GM12878 (cell line): ENCODE measurements at places on chromosomes 4 and X. TPM values are rescaled to one million over a fixed set of nuclear protein-coding genes. Genes with fewer than 3 reads are reported as not detected.

GRCh38 chr4:177351622-177352244 lies 42.1 kb downstream of the NEIL3 start:
- no peak for DNase-seq
- H3K4me1 ChIP-seq, result no peaks in the 10 kb centered on the region
- H3K27me3 ChIP-seq, result no peaks in the 10 kb centered on the region
- peaks cover 4% of the 10 kb centered on the region; the same call in 1 of the 2 replicates for H3K36me3 ChIP-seq
- no peak overlapping the region for H3K27ac ChIP-seq
- H3K4me3 ChIP-seq, result no peak overlapping the region

- no peaks in the 10 kb centered on the region for H3K36me3 ChIP-seq
- H3K27me3 ChIP-seq, result no peaks in the 10 kb centered on the region
- H3K4me1 ChIP-seq, result no peaks in the 10 kb centered on the region
These were observed 155.8 kb downstream of the RPA4 start for GRCh38 chrX:97039363-97040029.

DNA sequence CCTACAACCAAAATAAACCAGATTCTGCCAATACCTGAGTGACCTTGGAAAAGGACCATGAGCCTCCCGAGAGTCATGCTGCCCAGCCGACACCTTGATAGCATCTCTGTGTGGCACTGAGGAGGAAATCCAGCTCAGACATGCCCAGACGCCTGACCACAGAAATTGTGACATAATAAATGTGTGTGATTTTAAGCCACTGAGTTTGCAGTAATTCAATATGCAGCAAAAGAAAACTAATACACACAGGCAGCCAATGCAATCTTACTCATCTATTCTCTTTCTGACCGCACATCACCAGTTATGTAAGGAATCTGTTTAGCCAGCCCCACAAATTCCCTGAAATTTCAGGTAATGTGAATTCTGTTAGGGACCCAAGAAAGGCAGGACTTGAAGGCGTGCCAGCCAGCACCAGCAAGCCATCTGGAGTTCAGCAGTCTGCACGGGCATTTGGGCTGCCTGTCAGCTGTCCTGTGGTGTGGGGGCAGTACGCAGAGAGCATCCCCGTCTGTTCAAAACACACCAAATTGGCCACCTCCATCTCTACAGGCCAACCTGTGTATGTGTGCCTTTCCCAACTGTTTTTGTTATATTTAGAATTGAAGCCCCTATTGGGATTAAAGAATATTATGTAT lies 176.4 kb downstream of the NLGN4X start:
- DNase-seq, result no peak
- no peaks in the 10 kb centered on the region for H3K36me3 ChIP-seq
- no peaks in the 10 kb centered on the region for H3K27me3 ChIP-seq
- no peak overlapping the region for H3K4me3 ChIP-seq
- no peaks in the 10 kb centered on the region for H3K4me1 ChIP-seq

The PABPC4L gene
- not detected in 2 replicates for total RNA-seq

- no peaks in the 10 kb centered on the region for H3K4me1 ChIP-seq
- H3K4me3 ChIP-seq, result no peak overlapping the region
These were observed 3.2 kb downstream of the KDR start for GRCh38 chr4:55122235-55122634.

The ADAM29 gene
- not detected in 2 replicates for total RNA-seq

GRCh38 chrX:138690591-138690990 lies 20.9 kb downstream of the FGF13 start:
- H3K36me3 ChIP-seq, result no peaks in the 10 kb centered on the region
- DNase-seq, result no peak
- H3K4me1 ChIP-seq, result no peaks in the 10 kb centered on the region
- H3K4me3 ChIP-seq, result no peak overlapping the region
- no peaks in the 10 kb centered on the region for H3K27me3 ChIP-seq
- no peak overlapping the region for H3K27ac ChIP-seq

The CCSER1 gene
- 1.2 TPM in 2 replicates for total RNA-seq

The DSPP gene
- total RNA-seq, result not detected in 2 replicates

The VCX3B gene
- not detected in 2 replicates for total RNA-seq

DNA sequence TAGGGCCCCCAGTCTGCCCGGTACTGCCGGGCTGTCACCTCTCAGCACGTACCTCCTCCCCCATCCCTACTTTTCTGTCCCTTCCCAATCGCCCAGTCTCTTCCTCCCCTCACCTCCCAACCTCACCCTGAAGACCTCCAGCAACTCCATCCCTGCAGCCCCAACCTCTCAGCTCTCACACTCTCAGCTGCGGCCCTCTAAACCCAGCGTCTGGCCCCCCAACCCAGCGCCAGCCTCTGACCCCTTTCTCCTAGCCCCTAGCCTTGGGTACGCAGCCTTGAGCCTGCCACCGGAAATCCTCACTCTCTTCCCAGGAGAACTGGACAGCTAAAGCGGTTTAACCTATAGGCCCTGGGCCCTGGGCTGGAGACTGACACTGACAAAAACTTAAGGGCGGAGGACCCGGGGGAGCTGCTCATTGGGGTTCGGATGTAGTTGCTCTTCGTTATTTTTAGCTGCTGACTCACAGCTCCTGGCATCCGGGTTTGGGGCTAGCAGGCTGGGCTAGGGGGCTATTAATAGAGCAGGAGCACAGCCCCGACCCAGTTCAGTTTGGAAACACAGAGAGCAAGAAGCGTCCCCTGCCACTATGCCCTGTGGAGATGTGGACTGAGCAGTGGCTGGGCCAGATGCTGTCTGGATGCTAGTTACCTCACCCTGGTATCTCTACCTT lies 9.6 kb upstream of the DLG3 start:
- no peaks in the 10 kb centered on the region for H3K27me3 ChIP-seq
- H3K36me3 ChIP-seq, result no peaks in the 10 kb centered on the region
- peaks cover 15% of the 10 kb centered on the region for H3K4me1 ChIP-seq
- no peak overlapping the region for H3K27ac ChIP-seq

DNA sequence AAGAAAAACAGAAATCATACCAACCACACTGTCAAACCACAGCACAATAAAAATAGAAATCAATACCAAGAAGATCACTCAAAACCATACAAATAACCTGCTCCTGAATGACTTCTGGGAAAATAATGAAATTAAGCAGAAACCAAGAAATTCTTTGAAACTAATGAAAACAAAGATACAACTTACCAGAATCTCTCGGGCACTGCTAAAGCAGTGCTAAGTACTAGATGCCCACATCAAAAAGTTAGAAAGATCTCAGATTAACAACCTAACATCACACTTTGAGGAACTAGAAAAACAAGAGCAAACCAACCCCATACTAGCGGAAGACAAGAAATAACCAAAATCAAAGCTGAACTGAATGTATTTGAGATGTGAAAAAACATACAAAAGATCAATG lies 33.2 kb downstream of the AWAT2 start:
- no peak overlapping the region for H3K4me3 ChIP-seq
- no peaks in the 10 kb centered on the region for H3K27me3 ChIP-seq
- no peak for DNase-seq
- H3K27ac ChIP-seq, result no peak overlapping the region

The SLC25A43 gene
- 7.9 and 8.2 TPM in 2 replicates for total RNA-seq

GRCh38 chrX:142733327-142733726 lies 292.4 kb upstream of the SPANXN4 start:
- no peaks in the 10 kb centered on the region for H3K27me3 ChIP-seq
- no peak overlapping the region for H3K27ac ChIP-seq
- no peaks in the 10 kb centered on the region for H3K4me1 ChIP-seq
- no peak overlapping the region for H3K4me3 ChIP-seq
- no peaks in the 10 kb centered on the region for H3K36me3 ChIP-seq

DNA sequence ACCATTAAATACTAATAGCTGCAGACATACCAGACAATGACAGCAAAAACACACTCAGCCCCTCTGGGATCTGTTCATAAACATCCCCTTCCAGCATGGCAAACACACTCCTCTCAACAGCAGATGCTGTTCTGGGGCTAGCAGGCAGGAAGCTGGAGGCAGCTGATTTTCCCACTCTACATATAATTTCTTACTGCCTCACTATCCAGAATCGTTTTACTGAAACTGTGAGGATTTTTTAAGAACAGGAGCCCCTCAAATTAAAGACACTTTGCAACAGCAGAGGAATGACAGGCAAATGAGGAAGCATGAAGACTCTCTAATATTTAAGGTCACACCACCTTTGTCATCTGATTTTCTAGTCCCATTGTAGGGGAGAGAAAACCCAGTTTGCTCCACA lies 2.2 kb downstream of the MAPK10 start:
- DNase-seq, result no peak
- H3K4me3 ChIP-seq, result no peak overlapping the region
- no peaks in the 10 kb centered on the region for H3K27me3 ChIP-seq
- peaks cover 3% of the 10 kb centered on the region; the same call in 1 of the 2 replicates for H3K4me1 ChIP-seq
- no peaks in the 10 kb centered on the region for H3K36me3 ChIP-seq

The VEGFC gene
- total RNA-seq, result not detected in 2 replicates

- no peak for DNase-seq
- H3K4me3 ChIP-seq, result no peak overlapping the region
- peaks cover 11% of the 10 kb centered on the region for H3K4me1 ChIP-seq
- no peaks in the 10 kb centered on the region for H3K27me3 ChIP-seq
- H3K36me3 ChIP-seq, result no peaks in the 10 kb centered on the region
These were observed 3.5 kb upstream of the CDKL2 start for GRCh38 chr4:75633846-75634245.

The UGT2B11 gene
- total RNA-seq, result not detected in 2 replicates

The SLC10A4 gene
- not detected in 2 replicates for total RNA-seq

The GAGE12J gene
- total RNA-seq, result not detected in 2 replicates

- no peaks in the 10 kb centered on the region for H3K4me1 ChIP-seq
- no peaks in the 10 kb centered on the region for H3K36me3 ChIP-seq
- 0 out of 2 replicates have a peak, but pooled peaks cover 2% of the 10 kb centered on the region for H3K27me3 ChIP-seq
- H3K27ac ChIP-seq, result no peak overlapping the region
These were observed 14.1 kb downstream of the TNIP3 start for GRCh38 chr4:121150003-121150402.

DNA sequence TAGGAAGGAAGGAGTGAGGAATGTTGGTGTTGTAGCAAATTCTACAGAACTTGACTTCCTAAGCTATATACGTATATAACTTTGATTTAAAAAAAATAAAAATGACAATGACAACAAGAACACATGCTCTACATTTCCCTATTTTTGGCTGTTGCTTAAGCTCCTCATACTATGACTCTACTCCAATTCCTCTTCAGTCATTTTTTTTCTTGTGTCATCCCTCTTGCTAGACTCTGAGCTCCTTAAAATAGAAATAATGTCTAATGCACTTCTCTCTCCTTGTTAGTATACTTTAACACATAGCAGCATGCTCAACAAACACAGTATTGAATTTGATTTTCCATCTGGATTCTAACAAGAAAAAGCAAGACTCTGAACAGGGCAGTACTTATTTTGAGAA lies 144.0 kb downstream of the HDX start:
- no peak overlapping the region for H3K4me3 ChIP-seq
- no peaks in the 10 kb centered on the region for H3K36me3 ChIP-seq
- DNase-seq, result no peak
- no peaks in the 10 kb centered on the region for H3K4me1 ChIP-seq

- no peak for DNase-seq
- H3K36me3 ChIP-seq, result no peaks in the 10 kb centered on the region
- no peaks in the 10 kb centered on the region for H3K4me1 ChIP-seq
- H3K27ac ChIP-seq, result no peak overlapping the region
- H3K27me3 ChIP-seq, result no peaks in the 10 kb centered on the region
These were observed 459.7 kb upstream of the TRAM1L1 start for GRCh38 chr4:117545039-117545438.
